ENCODE measurements at places on chromosomes 2 and 18.

DNA sequence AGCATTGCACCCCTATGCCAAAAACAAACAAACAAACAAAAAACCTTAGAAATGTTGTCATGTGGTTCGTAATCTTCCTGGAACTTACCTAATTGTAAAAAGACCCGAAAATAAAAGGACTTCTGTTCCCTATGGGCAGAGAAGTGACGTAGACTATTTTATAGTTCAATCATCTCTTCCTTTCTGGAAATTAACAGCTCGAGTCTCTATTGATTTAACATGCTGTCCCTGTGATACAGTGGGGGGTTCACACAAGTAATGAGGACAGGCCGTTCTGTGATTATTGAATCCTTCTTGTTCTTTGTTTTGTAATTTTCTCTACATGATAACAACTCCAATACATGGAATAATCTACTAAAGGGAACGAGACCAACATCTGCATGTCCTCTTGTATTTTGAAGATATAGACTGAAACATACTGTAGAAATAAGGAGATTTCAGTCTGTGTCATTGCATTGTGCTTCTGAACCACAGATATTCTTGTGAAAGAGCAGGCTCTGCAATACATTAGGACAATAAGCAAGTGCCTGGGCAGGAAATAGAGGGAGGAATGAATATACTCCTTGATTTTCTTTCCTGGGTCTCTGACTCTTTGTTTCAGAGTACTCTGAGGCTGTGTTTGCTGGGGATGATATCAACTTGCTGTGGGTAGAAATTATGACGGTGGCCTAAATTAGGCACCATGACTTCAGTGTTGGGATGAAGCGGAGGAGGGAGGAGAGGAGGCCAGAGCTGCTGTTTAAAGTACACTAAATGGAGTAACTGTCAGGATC, 65.7 kb upstream of the PPM1B start:
- DNase-seq: no peak

- no peak for DNase-seq
These were observed 47.5 kb upstream of the TWSG1 start for GRCh38 chr18:9287036-9287435.

DNA sequence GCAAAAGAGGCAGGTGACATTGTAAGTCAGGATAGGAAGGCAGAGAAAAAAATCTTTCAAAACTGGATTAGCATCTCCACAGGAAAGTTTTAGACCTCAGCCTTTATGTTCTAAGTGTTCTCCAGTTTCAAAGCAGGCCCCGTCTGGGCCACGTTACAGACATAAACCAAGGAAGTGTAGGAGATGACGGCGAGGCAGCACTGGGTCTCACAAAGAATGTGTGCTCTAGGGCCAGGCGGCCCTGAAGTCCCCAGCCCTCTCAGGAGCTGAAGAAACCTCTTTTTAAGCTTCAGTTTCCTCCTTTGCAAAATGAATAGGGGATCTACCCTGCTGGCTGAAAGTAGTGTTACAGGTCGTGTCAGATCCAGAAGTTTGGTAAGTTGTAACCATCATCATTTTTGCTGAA, 81.7 kb downstream of the SPRED2 start:
- DNase-seq: no peak

- peak; percentile 47 for DNase-seq
These were observed 17.4 kb upstream of the SAG start for GRCh38 chr2:233290051-233290845.

- DNase-seq: no peak
These were observed 117.5 kb downstream of the ACTR3 start for GRCh38 chr2:114007436-114007835.

- DNase-seq: no peak
These were observed 1.7 kb downstream of the ROCK2 start for GRCh38 chr2:11342551-11343367.

DNA sequence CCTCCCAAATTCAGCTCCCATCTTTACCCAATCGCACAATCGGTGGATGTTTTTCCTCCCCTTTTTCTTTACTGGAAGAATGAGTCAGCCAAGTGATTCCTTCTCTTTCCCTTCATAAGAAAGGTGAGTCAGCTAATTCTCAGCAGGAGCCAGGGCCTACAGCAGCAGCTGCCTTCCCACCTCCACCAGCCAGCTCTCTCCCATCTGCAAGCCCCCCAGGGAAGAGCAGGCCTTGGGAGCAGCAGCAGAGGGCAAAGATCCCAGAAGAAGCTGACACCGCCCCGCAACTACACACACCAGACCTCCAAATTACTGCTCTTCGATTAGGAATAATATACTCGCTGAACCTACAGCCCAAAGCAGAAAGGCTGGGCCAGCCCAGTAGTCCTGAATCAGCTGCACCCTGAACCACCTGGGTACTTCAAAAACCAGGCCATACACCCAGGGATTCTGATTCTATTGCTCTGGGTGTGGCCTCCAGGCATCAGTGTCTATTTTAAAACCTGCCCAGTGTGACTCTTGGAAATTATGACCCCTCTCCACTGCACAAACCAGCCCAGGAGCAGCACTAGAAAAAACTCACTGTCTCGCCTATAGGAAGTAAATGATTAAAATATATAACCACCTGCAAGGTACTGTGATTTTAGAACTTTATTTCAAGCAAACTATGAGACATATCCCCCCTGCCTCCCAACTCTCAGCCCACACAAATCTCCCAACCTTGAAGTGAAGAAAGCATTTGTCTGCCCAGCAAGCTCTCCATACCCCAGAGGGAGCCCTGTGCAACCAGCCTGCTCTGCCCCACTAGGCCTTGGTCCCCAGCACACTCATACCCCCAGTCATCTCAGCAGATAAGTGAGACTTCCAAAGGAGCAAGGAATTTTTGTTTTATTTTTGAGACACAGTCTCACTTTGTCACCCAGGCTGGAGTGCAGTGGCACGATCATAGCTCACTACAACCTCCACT, 7.3 kb downstream of the SFXN5 start:
- no peak for DNase-seq

All from SHP77 treated with DMSO at 0.1 percent for 48 hours (cell line).